NCI-H2171 (cell line): ENCODE measurements at places on chromosomes 7 and 10.
A peak's percentile ranks its signal among the peaks of the same experiment; 100 is the strongest.

GRCh38 chr10:117549100-117549585, 6.6 kb downstream of the EMX2 start:
- DNase-seq, result no peak

DNA sequence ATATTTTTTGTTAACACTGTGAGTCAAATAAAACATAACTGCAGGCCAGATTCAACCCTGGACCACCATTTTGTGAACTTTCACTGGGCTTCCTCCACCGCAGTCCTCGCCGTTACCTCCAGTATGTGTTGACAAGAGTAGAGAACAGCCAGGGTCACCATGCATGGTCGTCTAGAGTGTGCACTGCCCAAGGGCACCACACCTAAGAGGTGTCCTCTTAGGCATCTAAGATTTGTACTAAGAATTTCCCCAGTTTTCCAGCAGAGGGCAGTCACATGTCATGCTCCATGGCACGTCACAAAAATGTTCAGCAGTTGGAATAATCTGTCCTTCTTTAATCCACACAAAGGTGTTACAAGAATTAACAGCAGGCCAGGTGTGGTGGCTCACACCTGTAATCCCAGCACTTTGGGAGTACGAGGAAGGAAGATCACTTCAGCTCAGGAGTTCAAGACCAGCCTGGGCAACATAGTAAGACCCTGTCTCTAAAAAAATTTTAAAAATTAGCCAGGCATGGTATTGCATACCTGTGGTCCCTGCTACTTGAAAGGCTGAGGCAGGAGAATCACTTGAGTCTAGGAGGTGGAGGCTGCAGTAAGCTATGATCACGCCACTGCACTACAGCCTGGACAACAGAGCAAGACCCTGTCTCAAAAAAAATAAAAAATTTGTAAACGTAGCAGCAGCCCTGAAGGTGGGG, 71.2 kb upstream of the FOXK1 start:
- DNase-seq, result no peak

DNA sequence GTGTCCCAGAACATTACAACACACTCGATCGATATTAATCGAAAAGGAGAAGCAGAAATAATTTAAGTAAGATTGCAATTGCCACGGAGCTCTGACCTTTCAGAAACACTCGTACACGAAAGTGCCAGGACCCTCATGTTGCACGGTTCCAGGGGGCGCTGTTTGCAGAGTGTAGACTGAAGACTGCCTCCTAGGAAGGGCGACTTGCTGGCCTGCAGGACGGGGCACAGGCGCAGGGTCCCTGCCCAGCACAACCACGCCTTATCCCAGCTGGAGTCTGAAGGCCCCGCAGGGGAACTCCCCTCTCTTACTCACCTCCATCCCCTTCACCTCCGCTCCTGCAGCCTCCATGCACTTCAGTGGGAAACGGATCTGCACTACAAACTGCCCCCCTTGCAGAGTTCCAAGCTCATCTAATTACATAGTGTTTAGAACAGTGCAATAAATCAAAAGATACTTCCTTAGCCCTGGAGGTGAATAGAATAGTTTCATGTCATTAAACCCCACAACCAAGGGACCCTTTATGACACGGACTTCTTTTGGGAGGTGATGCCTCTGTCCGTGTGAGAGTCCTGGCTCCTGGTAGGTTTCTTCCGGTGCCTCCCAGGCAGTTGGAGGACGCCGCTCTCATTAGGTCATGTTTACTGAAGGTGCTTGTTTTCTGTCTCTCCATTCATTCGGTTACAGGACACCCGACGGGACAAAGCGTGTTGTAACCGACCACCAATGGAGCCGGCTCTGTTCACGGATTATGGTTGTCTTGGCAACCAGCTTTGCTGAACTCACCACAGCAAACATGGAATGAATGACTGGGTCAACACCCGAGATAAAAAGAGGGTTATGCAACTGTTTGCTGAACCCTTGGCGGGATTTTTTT, 262.2 kb downstream of the BAMBI start:
- DNase-seq, result no peak

GRCh38 chr7:129163875-129164544, 19.5 kb downstream of the TSPAN33 start:
- peak; percentile 20 for DNase-seq

GRCh38 chr7:36103837-36104561, 49.1 kb upstream of the EEPD1 start:
- DNase-seq, result no peak
